ENCODE measurements at places on chromosomes 7 and 10.

GRCh38 chr7:41809940-41810576 lies 107.2 kb upstream of the INHBA start:
- no peak for DNase-seq
- H3K4me3 ChIP-seq: no peak overlapping the region
- H3K36me3 ChIP-seq: no peaks in the 10 kb centered on the region
- no peaks in the 10 kb centered on the region for H3K27me3 ChIP-seq

GRCh38 chr7:21417647-21418046 lies 10.2 kb upstream of the SP4 start:
- H3K36me3 ChIP-seq: no peaks in the 10 kb centered on the region
- peaks cover 17% of the 10 kb centered on the region for H3K4me1 ChIP-seq
- no peak overlapping the region for H3K4me3 ChIP-seq
- no peak overlapping the region for H3K27ac ChIP-seq

GRCh38 chr10:48531486-48531885 lies 73.4 kb downstream of the ARHGAP22 start:
- no peaks in the 10 kb centered on the region for H3K36me3 ChIP-seq
- no peak overlapping the region for H3K4me3 ChIP-seq
- DNase-seq: no peak
- H3K27me3 ChIP-seq: peaks cover 19% of the 10 kb centered on the region
- no peaks in the 10 kb centered on the region for H3K4me1 ChIP-seq

DNA sequence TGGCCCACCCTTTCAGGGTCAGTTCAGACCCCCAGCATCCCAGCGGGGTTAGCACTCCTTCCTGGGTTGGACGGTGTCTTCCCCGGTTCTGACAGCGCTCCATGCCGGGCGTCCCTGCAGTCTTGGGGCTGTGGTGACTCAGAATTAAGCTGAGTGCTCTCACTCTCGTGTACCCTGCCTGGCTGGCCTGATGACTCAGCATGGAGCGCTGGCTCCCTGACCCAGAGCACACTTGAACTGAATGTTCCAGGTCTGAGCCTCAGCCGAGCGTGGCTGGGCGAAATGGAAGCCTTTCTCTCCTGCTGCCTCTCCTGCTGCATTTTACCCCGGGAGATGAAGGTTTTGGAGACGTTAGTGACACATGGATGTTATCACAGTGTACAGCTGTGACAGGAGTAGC lies 7.1 kb downstream of the BAG3 start:
- DNase-seq: no peak
- H3K4me3 ChIP-seq: no peak overlapping the region
- H3K27me3 ChIP-seq: no peaks in the 10 kb centered on the region
- peak overlapping the region; percentile 67 for H3K27ac ChIP-seq
- H3K36me3 ChIP-seq: peaks cover 46% of the 10 kb centered on the region

DNA sequence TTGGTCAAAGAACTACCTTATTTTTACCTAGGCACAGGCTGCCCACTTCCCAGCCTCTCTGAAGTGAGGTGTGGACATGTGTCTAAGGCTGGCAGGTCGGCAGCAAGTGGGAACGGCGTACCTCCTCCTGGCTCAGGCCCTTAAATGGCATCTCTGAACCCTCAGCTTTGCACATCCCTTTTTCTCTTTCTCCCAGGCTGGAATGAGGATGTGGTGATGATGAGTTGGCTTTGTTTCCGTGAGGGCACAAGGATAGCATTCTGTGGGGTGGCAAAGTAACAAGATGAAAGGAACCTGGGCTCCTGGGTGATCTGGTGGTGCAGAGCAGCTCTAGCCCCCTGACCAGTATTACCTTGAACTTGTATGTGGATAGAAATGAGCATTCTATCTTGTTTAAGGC lies 196.8 kb downstream of the REEP3 start:
- no peaks in the 10 kb centered on the region for H3K36me3 ChIP-seq
- no peak overlapping the region for H3K27ac ChIP-seq
- peaks cover 14% of the 10 kb centered on the region for H3K4me1 ChIP-seq
- no peak for DNase-seq
